ENCODE measurements at places on chromosomes 7 and 10.

DNA sequence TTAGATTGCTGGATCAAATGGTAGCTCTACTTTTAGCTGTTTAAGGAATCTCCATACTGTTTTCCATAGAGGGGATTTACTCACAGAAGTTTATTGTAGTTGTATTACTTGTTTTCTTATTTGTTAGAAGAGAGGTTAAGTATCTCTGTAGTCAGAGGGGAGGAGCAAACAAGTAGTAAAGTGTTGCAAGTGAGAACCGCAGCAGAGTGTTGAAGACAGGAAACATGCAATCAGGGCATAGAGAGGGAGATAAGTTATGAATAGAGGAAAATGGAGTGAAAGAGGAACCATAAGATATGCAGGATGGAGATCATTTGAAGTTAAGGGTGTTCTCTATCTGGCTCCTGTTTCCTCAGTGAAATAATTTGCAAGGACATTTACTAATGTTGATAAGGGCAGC lies 331.4 kb upstream of the TMEM229A start:
- DNase-seq, result no peak

DNA sequence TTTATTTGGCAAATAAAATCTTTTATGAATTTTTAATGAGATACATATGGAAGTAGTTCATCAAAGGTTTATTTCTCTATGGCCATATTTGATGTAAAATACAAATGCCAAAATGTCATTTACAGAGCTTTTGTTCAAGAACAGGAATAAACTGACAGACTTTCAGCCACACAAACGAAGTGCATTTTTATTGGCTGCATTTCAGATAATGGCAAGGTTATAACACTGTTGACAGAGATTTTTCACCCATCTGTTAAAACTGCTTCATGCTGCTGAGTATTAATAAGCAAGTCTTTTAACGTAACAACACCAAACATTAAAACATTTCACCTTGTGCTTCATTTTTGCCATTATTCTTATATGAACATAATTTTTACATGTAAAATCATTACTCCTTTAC lies 254.4 kb downstream of the ANKRD7 start:
- no peak for DNase-seq

DNA sequence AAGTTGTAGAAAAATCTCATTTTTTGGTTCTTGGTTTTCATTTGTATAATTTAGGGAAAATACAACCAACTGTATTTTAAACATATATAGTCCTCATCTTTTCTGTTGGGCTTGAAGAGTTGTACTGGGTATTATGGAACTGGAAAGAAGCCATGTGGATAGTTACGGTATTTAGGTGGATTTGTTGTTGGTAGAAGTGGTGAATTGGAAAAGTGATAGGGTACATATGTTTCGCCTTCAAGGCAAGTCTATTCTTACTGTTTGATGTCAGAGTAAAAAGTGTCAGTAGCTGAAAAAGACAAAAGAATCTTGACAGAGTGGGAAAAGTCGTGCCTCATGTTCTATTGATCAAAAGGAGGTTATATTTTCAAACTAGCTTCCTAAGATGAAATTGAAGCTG lies 64.6 kb downstream of the GBF1 start:
- DNase-seq, result no peak

- DNase-seq, result no peak
Measured at GRCh38 chr7:582081-582835, 62.6 kb upstream of the PDGFA start.

GRCh38 chr7:11374629-11375028 lies 401.0 kb downstream of the PHF14 start:
- no peak for DNase-seq

DNA sequence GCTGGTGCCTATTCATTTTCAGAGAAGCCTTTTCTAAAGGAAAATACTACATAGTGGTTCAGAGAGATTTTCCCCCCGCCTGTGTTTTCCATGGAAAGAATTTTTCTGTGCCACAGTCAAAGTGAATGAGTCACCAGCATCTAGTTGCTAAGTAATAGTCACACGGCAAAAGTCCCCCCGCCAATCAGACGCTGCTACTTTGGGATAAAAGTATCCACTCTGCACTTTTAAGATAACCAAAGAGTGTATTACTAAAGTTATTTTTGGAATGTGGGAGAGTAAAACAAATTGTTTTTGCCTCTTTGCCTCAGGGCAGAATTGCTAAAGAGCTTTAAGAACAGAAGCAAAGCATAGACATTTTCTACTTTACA lies 23.5 kb downstream of the ABLIM1 start:
- no peak for DNase-seq

DNA sequence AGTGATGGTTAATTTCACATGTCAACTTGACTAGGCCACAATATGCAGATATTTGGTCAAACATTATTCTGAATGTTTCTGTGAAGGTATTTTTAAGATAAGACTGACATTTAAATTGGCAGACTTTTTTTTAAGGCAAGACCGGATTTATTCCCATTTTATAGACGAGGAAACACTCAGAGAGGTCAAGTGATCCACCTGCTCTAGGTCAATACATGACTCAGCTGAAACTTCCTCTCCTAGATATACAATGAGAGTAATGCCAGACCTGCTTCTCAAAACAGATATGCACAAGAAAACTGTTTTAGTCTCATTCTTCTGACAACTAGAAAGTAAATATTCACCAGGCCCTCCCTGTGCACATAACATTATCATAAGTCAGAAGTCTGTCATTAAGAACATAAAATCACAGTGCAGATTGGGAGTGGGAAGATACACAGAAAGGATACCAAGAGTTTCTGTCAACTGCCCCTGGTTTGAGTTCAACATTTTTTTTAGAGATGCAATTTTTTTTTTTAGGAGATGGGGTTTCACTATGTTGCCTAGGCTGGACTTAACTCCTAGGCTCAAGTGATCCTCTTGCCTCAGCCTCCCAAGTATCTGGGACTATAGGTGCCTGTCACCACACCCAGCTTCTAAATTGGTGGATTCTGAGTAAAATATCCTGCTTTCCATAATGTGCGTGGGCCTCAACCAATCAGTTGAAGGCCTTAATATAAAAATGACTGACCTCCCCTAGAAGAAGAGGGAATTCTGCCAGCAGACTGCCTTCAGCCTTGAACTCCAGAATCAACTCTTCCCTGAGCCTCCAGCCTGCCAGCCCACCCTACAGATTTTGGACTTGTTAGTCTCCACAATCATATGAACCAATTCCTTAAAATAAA lies 121.4 kb downstream of the ZFAND4 start:
- DNase-seq, result no peak

DNA sequence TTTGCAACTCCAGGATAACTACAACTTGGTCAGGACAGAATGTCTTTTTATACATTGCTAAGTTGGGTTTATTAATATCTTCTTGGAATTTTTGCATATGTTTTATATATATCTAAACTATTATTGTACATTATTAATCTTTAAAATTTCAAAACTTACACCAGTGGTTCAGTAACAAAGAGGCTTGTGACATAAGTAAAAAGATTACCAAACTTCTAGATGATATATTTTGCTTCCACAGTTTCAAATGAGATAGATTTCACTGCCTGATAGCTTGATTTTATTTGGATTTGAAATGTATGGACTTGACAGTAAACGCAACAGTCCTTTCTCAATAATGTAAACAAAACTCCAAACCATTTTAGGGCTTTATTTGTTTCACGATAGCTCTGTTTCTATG lies 701.2 kb upstream of the IGFBP3 start:
- no peak for DNase-seq

GRCh38 chr7:142814451-142814850 lies 40.4 kb upstream of the EPHB6 start:
- DNase-seq, result no peak

- no peak for DNase-seq
Measured at GRCh38 chr7:91645542-91645941, 235.0 kb downstream of the MTERF1 start.

- no peak for DNase-seq
Measured at GRCh38 chr7:99054781-99055180, 89.1 kb downstream of the SMURF1 start.

GRCh38 chr7:116524221-116524608 lies 621 bp upstream of the CAV1 start:
- DNase-seq, result no peak

DNA sequence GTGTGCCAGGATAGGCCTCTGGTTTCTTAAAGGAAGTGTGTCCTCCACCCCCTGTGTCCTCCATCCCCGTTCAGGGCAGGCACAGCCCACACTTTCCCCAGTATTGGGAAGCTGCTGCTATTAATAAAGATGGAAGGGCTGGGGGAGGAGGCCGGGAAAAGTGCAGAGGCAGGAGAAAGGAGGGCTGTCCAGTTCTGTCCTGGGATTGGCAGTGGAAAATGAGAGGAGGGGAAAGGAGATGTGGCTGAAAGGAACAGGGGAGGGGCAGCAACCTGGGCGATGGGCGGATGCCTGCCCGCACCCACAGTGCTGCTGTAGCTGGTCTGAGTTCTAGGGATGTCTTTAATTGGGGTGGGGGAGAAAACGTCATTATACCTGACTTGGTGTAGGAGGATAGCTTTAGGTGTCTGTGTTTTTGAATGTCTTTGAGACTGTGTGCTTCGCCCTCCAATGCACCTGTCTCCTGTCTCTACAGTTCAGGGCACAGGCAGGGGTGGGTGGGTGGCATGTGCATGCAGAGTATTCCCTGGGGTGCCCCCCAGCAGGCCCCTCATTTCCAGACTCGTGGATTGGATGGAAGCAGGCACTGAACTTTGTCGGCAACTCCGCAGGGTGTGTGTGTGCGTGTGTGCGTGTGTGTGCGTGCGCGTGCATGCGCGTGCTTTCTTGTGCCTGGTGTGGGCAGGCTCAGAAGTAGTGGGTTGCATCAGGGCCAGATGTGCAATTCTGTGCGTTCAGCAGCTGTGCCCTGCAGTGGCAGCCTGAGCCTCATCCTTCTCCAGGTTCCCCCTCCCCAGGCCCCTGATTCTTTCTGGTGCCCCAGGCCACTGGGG lies 2.5 kb downstream of the TRIM8 start:
- no peak for DNase-seq

DNA sequence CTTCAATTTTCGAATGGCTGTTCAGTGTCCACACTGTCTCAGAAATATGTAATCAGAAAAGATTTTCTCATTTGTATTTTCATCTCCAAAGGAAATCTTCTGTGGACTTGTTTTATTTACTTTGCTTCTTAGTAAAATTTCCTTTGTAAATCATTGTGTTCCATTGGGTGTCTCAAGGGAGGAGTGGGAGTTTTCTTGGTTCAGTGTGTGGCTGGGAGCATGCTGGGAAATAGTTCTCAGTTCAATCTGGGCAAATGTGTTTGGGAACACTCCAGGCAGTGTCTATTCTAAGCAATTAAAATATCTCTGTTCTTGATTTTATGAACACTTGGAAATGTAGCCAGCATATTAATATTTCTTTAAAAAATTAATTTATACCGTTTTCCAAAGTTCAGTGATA lies 1019.8 kb downstream of the CNTNAP2 start:
- no peak for DNase-seq

DNA sequence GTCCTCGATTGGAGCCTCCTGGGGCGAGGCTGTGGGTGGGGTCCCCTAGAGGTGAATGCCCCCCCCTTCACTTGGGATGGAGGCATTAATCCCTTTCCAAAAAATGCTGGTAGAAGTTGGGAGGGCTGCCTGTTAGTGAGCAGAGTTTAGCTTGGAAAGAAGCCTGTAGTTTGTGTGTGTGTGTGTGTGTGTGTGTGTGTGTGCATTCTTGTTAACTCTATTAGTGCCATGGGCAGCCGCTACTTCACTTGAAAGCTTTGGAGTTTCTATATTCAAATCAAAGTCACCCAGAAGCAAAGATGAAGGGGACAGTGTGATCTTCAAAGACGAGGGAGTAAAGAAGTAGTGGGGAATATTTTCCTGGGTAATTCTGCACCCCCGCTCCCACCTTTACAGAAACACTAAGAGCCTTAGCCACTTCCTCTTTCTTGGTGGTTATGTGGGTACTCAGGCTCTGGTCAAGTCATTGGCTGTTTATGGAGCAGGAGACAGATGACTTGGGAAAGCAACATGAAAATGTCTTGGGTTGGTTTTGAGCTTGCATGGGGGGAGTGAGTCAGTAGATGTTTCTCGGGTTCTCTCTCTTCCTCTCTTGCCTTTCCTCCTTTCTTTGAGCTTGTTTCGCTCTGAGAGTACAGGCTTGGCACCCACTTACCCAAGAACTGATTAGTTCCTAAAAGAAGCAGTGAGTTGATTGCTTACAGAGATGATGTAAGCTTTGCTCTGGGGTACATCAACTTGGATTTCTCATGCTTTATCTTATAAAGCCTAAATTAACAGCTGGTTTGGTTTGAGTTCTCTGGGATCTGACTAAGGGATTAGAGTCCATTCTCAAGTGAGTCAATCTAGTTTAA lies 35.9 kb downstream of the TCF7L2 start:
- no peak for DNase-seq

DNA sequence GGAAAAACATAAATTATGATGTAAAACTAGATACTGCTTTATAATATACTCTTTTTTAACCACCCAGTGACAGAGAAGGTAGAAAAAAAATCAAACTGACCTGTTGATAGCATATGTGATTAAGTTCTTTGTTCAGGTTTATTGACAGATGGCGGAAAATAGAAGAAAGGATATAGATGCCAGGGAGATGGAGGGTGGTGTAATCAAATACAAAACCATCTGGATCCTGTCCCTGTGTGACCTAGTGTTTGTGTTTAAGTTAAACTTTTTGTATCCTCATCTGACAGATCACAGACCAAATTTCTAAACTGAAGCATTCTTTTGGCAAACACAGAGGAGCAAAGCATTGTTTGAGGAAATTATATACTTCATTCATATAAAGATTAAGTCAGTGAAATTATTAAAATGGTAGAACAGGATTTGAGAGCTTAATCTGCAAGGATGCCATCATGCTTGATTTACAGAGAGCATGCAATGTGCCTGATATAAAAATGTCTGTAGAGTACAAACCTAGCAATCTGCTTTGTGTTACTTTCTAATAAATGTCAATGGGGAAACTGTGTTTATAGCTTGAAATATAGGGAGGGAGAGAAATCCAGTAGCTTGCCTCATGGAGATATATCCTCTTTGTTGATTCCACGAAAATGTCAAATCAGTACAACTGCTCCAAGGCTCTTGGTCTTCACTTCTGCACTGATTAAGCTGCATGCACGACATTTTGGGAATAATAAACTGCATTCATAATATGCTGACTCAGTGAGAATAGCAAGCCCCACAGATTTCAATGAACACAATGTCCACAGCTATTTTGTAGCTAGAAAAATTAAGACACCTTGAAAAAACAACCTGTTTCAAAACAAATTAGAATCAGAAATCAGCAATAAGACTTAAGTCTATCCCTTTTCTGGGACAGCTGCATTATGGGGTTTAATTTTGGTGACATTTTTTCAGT lies 39.0 kb downstream of the SEM1 start:
- no peak for DNase-seq

GRCh38 chr10:133141144-133141957 lies 18.7 kb upstream of the KNDC1 start:
- no peak for DNase-seq

DNA sequence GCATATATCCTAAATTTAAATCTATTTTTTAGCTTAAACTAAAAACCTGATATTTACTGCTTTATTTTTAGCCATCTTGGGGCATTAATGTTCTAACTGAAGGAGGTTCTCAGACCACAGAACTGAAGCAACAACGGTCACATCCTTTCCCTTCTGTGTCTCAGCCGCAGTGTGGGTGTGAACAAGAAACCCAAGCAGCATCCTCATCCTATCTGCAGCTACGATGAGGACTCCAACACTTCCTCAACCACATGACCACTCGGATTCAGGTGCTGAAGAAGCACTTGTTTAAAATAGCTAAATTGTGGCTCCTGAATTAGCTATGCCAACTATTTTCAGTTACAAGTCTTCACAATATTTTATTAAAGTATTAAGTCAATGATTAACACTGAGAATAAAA lies 5.3 kb downstream of the ESYT2 start:
- no peak for DNase-seq

Data from NCI-H2029 treated with DMSO at 0.1 percent for 48 hours (cell line).